Stimulated activated CD4-positive, alpha-beta T cell treated with anti-CD3 and anti-CD28 coated beads, Interleukin-4, amount 100 ng/mL, for 4 hours (primary cell): ENCODE measurements at places on chromosomes 12 and 14.

DNA sequence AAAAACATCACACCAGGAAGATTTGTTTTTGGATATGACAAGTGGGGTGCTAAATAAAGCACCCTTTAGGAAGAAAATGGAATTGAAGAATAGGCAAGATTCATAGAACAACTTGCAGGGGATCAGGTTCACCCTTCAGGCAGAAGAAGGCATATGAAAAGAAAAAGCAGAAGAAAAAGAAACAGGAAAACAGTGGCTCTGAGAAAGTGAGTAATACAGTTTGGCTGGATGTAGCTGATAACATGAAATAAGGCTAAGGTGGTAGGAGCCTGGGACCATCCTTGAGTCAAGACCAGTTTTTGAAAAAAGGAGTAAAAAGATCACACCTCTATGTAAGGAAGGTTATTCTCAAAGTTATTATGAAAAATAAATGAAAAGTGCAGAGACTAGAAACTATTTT lies 42.4 kb downstream of the TRIP11 start:
- no peak for DNase-seq

DNA sequence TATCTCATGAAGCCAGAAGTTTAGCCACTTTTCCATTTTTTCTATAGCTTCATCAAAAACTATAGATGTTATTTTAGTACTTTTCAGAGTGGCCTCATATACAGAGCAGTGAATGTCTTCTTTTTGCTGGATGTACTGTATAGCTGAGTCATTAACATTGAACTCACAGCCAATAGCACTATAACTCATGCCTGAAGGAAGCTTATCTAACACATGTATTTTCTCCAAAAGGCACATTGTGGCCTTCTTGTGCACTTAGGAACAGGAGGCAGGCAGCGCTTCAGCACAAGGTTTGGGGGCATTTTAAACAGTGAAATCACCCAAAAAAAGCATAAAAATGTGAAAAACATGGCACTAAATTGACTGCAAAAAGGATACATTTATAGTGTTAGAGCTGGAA lies 336.8 kb upstream of the TMTC1 start:
- DNase-seq, result no peak

- no peak for DNase-seq
These were observed 246.0 kb upstream of the DAAM1 start for GRCh38 chr14:58942516-58942915.

GRCh38 chr14:94769391-94770250 lies at the start of gene GSC:
Gene GSC (minus strand): TSS chr14:94770113. CDS start chr14:94770015, 98 bp downstream.
- no peak for DNase-seq

GRCh38 chr12:107450541-107450940 lies 235.1 kb upstream of the PWP1 start:
- DNase-seq, result no peak

GRCh38 chr12:109256011-109256410 lies 53.1 kb downstream of the FOXN4 start:
- DNase-seq, result no peak

DNA sequence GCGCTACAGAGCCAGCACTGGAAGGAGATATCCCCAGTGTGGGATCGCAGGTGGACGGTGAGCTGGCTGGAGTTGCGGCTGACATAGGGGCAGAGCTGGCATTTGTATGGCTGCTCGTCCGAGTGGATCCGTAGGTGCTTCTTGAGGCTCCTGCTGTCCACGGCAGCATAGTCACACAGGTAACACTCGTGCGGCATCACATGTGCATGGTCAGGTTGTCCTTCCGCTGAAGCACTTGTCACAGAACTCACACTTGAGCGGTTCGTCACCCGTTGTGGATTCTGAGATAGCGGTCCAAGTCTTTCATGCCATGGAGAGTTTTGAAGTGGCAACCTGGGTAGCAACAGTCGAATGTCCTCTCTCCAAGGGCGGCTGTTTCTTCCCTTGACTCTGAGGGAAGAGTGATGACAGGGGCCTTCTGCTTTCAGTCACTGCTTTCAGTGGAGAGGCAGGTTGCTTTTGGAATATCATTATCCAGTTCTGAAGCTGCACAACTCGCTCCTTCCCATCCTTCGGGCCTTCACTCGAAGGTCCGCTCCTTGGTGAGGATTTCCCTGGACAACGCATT lies 37.0 kb upstream of the SAV1 start:
- DNase-seq, result no peak

GRCh38 chr14:89402363-89402762 lies 14.7 kb downstream of the FOXN3 start:
- no peak for DNase-seq

GRCh38 chr12:57309420-57309819 lies 58.4 kb upstream of the STAC3 start:
- no peak for DNase-seq

DNA sequence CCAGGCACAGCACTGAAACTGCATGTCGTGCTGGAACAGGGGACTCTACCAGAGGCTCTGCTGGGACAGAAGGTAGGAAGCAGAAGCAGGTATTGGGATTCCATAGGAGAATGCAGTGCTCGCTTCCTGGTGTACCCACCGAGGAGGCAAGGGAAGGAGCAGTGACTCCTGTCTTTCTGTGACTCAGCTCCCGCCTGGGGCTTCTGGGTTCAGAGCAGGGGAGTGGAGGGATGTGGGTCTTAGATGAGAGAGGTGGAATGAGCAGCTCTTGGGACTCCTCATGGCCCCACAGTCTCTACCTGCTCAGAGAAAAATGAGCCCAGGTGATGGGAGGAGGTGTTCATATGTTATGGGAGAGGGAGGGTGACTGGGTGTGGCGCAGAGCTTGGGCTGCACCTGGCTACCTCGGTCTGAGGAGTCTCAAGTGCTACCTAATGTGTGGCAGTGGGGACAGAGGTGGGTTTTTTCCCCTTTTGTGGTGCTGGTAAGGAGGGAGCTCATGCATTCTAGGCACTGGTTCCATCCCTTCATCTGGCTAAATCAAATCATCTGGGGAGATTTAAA lies 26.3 kb downstream of the WNT5B start:
- no peak for DNase-seq
